ENCODE measurements at places on chromosomes 11 and 22.
A peak's percentile ranks its signal among the peaks of the same experiment; 100 is the strongest.

GRCh38 chr22:50403701-50404101 is 60.6 kb downstream of the PPP6R2 start:
- no peak for DNase-seq

- DNase-seq = no peak
These were observed 56.5 kb upstream of the CABP7 start for GRCh38 chr22:29663180-29663821.

DNA sequence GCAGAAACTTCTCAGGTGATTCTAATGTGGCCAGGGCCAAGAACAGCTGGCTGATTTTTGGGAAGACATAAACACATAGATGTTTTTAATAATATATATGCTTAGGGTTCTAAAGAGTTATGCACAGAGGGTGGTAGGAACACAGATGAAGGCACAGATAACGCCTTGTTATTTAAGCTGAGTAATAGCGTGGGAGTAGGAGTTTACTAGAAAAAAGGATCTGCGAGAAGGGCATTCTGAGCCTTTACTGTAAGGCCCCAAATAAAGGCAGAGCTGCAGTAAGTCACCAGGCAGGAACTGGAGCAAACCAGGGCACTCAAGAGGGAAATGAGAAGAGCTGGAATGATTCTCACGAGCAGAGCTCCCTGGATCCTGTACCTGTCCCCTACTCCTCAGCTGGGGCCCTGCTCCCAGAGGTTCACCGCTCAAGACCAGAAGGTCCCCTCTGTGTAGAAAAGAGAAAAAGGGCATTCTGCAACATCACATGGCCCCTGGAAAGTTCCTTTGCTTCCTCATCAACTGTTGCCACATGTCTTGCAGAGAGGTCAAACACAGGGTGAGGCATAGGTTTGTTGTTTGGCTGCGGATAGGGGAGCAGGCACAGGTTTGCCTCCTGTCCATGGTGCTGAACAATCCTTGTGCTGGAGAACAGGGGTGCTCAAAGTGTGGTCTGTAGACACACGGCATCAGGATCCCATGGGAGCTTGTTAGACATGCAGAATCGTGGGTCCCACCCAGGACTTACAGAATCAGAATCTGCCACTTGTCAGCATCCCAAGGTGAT is 125.7 kb downstream of the TENM4 start:
- DNase-seq = no peak

- DNase-seq = no peak
These were observed 21.1 kb downstream of the MMP20 start for GRCh38 chr11:102604011-102604410.

DNA sequence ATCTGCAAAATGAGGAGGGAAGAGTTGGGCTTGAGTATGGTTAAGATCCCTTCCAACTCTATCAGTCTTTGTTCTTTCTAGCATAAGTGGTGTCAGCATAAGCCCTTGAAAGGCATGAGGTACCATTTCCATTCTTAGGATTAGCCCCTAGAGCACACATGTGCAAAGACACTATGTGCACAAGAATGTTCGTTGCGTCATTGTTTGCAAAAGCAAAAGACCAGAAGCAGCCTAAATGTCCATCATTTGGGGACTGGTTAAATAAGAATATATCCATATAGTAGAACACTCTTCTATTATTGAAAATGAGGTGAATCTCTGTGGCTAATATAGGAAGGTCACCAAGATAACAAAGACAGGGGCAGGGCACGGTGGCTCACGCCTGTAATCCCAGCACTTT is 10.0 kb upstream of the KCTD14 start:
- no peak for DNase-seq

DNA sequence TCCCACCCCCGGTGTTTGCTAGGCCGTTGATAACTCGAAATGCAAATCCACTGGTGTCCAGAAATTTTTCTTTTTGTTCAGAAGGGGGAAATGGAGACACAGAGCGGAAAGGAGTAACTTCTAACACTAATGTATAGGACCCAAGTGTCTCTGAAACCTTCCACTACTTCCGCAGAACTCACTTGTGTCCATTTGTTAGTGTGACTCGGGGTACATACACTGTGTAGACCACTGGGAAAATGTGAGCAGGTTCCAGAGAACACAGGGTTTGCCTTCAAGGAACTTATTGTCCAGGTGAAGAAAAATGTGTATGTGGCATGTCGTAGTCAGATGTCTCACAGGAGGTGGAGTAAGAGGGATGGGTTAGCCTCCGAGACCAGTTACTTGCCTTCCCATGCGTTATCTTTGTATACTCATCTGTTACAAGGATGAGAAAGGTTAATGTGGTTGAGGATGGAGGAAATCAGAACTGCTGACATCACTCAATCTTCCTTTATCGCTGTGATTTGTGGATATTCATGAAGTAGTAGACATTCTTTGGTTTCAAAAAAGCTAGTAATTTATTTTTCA is 857 bp downstream of the ARCN1 start:
- no peak for DNase-seq

GRCh38 chr11:8964324-8965320 is at the start of gene TMEM9B:
TMEM9B (minus strand) TSS chr11:8964442; CDS start chr11:8964313, 129 bp downstream.
- peak; percentile 60 for DNase-seq

GRCh38 chr11:12767027-12767426 is 92.8 kb downstream of the TEAD1 start:
- DNase-seq = no peak

DNA sequence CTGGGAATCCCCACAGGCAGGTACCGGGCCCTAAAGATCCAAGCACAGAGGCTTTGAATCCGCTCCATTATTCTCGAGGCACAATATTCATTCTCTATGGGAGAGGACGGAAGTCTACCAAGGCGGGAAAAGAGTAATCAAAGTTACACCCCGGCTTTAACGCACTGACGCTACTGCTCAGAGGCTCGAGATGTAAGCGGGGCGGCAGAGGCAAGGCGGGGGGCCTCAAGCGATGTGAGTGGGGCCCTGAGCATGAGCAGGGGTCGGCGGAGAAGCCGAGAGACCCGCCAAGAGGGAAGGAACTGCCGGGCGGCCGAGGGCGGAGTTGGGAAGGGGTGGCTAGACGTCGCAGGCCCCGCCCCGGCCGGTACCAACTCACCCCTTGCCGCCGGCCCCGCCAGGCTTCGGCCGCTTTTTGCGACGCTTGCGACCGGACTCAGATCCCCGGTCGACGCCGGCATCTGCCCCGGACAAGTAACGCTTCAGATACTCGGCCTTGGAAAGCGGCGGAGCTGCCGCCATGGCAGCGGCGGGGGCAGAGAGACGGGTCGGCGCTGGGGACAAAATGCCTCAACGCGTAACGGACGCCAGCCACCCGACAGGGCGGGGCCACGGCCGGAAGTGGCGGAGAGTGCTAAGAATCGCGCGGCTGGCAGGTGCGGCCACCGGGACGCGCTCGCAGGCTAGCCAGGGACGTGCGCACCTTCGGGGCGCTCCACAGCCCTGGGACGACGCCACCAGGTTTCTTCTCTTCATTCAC is at the start of gene BUD13:
Gene BUD13, minus strand, starts transcription at position 545 of the 760 bp plus-strand sequence. Its CDS starts 23 bp downstream, at position 522.
- DNase-seq = peak; percentile 85

DNA sequence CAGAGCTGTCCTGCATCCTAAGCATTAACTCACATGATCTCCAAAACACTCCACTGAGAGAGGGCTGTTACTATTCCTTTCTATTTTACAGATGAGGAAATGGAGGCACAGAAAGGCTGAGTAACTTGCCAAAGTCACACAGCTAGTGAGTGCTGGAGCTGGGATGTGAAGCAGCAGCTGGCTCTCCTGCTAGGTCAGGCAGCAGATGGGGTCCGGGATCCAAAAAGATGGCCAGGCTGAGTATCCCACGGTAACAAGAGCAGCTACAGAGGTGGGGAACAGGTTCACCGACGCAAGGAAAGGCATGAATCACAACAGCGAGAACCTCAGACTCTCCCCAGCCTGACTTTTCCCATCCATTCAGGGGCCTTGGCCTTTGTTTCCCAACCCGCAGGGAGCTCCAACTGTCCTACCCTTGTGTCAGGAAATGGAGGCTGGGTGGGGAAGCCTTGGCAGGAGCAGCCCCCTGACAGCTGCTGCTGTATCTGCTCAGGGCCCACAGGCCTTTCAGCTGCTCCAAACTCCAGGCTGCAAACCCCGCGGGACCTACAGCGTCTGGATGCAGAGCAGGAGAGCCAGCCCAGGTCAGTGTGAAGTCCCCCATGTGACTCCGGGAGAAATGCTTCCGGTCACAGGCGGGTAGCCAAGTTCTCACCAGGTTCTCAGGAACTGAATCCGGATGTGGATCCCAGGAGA is 29.5 kb downstream of the DKK3 start:
- no peak for DNase-seq

- no peak for DNase-seq
These were observed 15.4 kb downstream of the PRR14L start for GRCh38 chr22:31734512-31734911.

DNA sequence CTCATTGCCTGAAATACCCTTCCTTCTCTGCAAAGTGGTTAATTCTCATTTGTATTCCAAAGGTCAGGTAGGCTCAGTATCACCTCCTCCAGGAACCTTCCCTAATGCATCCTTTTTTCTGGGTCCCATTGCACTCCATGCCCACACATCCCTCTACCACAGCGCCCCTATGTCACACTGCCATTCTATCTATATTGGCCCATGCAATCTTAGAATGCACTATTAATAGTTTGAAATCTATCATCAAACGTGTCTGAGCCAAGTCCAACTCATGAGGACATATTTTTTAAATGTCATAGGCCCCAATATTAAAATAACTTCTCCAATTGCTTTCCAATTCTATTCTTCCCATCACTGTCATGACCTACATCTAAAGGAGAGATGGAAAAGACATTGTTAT is 495.1 kb downstream of the SOX6 start:
- no peak for DNase-seq

- no peak for DNase-seq
These were observed 324.3 kb upstream of the SYN3 start for GRCh38 chr22:33382436-33382835.

GRCh38 chr11:10315083-10315482 is 10.2 kb downstream of the ADM start:
- no peak for DNase-seq

GRCh38 chr11:115659061-115659963 is 155.1 kb upstream of the CADM1 start:
- DNase-seq = no peak

- no peak for DNase-seq
These were observed 7.9 kb downstream of the GRAP2 start for GRCh38 chr22:39908737-39909136.

DNA sequence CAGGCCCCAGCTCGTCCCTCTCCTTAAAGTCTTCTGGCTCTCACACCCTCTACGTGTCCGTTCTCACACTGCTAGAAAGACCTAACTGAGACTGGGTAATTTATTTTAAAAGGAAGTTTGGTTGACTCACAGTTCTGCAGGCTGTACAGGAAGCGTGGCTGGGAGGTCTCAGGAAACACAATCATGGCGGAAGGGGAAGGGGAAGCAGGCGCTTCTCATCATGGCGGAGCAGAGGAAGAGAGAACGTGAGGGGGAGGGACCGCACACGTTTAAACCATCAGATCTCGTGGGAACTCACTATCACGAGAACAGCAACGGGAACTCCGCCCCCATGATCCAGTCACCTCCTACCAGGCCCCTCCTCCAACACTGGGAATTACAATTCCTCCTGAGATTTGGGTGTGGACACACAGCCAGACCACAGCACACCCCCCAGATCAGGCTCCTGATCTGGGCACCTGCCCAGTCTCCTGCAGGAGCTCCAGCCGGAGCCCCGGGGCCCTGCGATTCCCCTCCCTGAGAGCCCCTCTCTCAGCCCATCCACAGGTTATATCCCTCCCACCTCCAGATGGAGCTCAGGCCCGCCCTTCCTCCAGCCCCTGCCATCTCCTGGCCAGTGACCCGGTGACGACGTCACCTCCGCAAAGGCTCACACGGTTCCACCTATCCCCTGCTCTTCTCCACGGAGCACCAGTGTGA is 170.2 kb downstream of the BRD1 start:
- peak; percentile 68 for DNase-seq

- no peak for DNase-seq
These were observed 154.5 kb downstream of the OR4C45 start for GRCh38 chr11:50187220-50187619.

DNA sequence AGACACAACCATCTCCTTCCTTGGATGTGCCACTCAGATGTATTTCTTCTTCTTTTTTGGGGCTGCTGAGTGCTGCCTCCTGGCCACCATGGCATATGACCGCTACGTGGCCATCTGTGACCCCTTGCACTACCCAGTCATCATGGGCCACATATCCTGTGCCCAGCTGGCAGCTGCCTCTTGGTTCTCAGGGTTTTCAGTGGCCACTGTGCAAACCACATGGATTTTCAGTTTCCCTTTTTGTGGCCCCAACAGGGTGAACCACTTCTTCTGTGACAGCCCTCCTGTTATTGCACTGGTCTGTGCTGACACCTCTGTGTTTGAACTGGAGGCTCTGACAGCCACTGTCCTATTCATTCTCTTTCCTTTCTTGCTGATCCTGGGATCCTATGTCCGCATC is 489 bp downstream of the OR10A4 start:
- no peak for DNase-seq

DNA sequence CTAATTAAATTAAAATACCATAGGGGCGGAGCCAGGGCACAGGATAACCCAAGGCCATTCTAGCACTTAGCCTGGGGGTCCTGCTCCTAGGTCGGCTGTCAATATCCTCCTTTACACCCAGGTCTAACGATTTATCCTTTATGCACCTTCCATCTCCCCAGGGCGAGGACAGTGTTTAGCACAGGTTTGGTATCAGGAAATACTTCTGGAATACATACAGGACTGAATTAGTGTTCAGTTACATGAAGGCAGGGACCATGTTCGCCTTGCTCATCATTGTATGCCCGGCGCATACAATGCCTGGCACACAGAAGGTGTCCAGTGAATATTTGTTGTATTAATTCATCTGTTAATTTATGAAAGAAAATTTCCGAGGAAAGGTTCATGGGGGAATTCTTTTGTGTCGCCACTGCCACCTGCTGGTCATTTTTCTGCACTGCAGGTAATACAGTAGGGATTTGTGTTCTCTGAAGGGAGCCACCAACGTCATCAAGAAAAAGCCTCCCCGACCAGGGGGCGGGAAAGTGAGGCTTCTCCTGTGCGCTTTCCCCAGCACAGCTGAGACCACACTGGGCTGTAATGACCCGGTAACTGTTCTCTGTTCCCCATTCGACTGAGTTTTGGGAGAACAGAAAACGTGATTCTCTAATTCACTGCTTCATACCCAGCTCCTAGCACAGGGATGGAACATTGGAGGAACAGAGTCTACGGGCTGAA is 68.7 kb upstream of the ASPHD2 start:
- peak; percentile 46 for DNase-seq

DNA sequence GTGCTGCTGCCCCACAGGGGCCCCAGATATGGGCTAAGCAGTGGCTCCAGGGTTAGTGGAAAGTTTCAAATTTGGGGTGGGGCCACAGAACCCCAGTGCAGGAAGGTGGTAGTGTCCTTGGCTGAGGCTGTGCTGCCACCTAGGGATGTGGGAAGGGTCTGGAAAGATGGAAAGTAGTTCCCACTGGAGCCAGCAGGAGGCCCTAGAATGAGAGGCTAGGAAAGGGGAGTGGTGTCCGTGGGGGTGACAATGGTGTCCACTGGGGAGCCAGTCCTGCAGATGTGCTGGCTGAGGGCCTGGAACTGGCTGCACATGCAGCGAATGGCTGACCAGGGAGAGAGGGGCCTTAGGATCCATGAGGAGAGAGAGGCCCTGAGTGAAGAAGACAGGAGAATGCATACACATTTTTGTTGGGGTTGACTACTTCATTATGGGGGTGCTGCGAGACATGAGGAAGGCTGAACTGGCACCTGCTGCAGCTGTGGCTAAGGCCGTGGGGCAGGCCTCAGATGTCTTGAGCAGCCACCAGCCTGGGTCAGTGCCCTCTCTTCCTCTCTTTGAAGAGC is 21.1 kb downstream of the RFPL3 start:
- DNase-seq = no peak

GRCh38 chr11:7165911-7166310 is 77.1 kb downstream of the RBMXL2 start:
- no peak for DNase-seq

- DNase-seq = no peak
These were observed 83.1 kb downstream of the TBC1D22A start for GRCh38 chr22:46845296-46846149.

All from stimulated activated CD4-positive, alpha-beta T cell treated with anti-CD3 and anti-CD28 coated beads, Interleukin-2, amount 100 ng/mL, for 4 hours (primary cell).